WERI-Rb-1 (cell line): ENCODE measurements at places on chromosomes 16 and 17.

DNA sequence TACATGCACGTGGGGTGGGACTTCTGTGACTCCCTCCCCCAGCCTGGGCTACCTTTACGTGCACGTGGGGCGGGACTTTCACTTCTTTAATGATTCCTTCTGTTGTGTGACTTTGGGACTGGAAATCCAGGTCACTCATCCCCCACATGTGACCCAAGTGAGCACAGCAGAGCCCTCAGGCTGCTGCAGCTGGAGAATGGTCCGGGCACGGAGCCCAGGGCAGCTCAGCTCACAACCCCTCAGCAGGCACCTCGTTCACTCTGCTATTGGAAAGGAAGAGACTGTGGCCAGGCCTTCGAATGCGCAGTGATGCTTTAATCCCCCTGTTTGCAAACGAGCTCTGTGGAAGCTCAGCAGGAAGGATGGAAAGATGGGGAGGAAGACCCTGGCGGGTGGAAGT, 14.7 kb downstream of the DBNDD1 start:
- DNase-seq, result no peak

DNA sequence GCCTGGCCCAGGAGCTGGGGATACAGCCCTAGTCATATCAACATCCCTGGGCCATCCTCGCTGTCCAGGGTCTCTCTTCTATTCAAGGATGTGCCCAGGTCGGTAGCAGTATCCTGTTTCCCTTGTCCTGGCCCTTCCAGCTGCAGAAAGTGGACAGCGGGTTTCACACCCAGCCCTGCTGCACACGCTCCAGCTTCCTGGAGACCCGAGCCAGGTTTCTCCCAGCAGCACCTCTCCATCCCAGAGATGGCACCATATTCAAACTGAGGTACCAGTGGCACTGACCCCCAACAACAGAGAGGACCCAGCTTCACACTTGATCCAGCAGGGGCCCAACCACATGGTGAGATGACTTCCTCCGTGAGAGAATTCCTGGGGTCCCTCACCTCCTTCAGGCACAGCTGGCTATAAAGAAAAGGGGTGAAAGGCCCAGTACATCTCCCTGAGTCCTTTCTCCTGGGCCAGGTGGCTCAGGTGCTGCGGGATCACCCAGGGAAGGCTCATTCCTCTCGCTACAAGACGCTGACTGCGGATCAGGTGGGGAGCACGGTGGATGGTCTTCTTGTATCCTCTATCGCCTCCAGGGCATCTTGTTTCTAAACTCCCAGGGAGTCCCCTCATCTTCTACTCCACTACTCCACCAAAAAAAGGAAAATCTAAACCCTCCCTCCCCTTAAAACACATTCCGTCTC, 1.4 kb downstream of the CUEDC1 start:
- no peak for DNase-seq

GRCh38 chr17:19408346-19408710, 2.7 kb upstream of the RNF112 start:
- DNase-seq, result peak; percentile 46

- DNase-seq, result no peak
These were observed 434.2 kb downstream of the SOX9 start for GRCh38 chr17:72555052-72555451.

- DNase-seq, result no peak
These were observed 72.0 kb downstream of the SOX9 start for GRCh38 chr17:72192800-72193192.

DNA sequence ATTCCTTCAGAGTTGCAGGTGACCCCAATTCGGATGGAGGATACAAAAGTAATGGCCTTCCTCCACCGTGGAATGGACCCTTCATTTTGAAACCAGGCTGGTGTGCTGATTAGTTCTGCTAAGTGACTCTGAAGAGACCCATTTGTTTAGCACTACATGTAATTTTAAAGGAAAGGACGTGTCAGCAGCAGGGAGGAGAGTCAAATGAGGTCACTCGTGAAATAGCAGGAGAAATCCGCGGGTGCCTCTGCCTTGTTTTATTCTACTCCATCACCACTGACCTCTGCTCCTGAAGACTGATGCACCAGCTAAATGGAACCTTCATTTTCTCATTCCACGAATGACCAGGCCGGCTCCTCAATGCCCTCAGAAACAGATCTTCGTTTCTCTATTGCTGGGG, 589.2 kb downstream of the CDH11 start:
- no peak for DNase-seq

DNA sequence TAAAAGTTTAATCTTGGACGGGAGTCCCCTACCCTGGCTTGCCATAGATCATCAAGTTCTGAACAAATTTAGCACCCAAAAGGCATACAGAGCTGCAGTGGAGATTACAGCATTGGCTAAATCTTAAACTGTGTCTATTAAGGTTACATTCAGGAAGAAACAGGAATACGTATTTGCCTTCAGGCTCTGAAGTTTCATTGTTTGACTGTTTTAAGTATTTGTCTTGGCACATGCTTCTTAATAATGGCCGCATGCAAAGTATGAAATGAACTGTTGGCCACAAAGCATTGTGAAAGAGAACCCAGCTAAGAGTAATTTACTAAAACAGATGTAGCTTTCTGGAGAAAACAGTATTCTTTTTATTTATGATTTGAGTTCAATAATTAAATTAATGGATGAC, 63.9 kb upstream of the CNEP1R1 start:
- DNase-seq, result no peak

DNA sequence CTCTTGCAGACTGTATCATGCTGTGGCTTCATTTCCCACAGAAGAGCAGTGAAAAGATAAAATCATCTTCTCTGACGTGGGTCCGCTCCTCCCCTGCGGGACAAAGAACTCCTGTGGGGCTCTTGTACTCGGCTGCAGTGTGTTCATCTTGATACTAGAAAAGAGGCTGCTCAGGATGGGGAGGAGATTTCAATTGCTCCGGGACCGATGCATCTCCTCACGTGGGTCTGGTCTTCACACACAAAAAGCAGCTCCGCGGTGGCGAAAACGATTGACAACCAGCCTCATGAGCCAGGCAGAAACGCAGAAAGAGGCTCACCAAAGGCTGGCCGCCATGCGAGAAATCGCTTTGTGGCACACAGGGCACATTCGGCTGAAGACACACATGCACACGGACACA, 14.4 kb upstream of the KCNJ18 start:
- no peak for DNase-seq

- no peak for DNase-seq
These were observed 8.2 kb upstream of the CMIP start for GRCh38 chr16:81436386-81436785.

- DNase-seq, result peak; percentile 41
These were observed 8.8 kb downstream of the CDK5R1 start for GRCh38 chr17:32495359-32496231.

GRCh38 chr16:75476817-75477216, 12.3 kb upstream of the TMEM170A start:
- no peak for DNase-seq

- DNase-seq, result no peak
These were observed 14.8 kb upstream of the ZFPM1 start for GRCh38 chr16:88438084-88438870.

- DNase-seq, result no peak
These were observed 440.9 kb upstream of the MAF start for GRCh38 chr16:80041410-80041809.

- DNase-seq, result no peak
These were observed 37.5 kb upstream of the CIBAR2 start for GRCh38 chr16:85149776-85150175.

DNA sequence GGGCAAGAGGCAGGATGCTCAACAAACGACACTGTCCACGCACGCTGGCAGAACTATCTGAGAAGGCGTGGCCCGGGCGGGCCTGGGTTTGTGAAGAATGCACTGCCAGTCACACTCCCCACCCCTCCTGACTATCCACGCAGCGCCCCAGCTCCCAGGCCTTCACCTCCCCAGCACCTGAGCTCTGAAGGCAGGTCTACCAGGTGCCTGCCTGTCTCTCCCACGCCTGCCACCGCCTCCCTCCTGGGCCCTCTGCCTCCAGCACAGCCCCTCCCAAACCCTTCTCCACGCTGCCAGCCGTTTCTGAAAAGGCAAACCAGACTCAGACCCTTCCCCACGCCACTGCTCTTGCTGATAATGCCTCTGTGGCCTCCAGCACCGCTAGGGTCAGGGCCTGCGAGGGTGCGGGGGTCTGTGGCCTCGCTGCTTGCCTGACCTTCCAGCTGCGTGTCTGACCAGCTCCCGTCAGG, 11.6 kb downstream of the MYBBP1A start:
- DNase-seq, result no peak

DNA sequence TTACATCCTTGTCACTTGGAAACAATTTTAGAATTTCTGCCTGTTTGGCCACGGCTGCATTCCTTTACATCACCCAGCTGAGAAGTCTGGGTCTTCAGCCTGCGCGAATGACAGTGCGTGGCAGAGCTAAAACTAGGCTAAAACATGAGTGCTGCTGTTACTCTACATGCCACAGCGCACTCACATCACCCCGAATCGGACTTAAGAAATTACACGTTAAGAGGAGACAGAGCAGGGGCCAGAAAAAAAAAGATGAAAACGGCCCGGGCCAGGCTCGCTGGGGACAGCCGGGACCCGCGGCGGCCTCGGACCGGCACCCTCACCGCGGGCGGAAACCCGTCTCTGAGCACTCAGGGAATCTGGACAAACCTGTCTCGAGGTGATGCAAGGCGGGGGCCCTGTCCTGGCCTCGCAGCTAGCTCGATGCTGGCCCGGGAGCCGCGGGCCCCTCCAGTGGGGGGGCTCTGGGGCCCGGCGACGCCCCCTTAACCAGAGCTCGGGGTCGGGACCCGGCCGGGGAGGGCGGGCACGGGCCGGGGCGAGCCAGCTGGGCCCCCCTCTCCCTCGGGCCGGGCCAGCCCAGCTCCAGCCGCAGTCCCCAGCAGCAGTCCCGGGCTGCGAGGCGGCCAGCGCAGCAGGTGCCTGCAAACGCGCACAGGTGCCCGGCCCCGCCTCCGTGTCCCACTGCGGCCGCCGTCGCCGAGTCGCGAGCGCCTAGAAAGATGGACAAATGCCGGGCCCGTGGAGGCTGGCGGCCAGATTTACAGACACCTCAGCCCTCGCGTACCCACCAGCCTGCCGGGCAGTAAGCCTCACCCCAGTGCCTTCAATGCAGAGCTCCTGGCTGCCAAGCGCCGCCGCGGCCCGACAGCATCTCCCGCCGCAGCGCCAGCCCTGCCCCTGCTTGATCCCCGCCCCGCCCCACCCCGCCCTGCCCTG, at the start of gene AKTIP:
Gene AKTIP, minus strand, starts transcription at position 879 of the 939 bp plus-strand sequence. CDS start 2,950 bp downstream, outside the sequence.
- DNase-seq, result peak; percentile 70

DNA sequence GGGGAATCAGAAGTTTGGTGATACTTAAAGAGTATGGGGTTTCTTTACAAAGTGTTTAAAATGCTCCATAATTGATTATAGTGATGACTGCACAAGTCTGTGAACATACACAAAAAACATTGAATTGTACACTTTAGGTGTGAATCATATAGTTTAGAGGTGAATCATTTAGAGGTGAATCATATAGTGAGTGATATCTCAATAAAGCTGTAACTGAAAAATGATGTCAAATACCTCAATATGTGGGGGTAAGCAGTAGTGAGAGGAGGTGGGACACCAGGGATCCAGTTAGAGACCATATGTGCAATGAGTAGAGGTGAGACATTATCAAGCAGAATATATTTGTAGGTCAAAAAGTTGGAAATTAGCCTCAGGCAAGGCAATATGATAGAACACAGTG, 264.5 kb downstream of the PMP22 start:
- no peak for DNase-seq

DNA sequence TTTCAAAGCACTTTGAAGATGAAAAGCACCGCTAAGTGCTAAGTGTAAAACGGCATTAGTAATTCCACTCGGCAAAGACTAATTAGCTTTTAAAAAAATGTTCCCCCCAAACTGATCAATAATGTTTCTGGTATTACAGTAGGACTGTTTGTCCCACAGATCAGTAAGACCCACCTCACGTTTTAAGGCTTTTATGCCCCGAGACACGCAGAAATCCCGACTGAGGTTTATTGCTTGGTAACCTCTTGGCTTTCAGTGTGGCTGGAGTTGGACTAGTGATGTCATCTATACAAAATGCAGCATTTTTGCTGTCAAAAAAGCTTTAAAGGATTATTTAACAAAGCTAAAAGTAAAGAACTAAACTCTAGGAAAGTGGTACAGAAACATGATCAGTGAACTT, 414.6 kb upstream of the PSMD7 start:
- DNase-seq, result no peak
